SK-N-MC (cell line): ENCODE measurements at places on chromosomes 11 and 22.

GRCh38 chr11:90310210-90310609 is 87.4 kb upstream of the CHORDC1 start:
- DNase-seq = no peak

DNA sequence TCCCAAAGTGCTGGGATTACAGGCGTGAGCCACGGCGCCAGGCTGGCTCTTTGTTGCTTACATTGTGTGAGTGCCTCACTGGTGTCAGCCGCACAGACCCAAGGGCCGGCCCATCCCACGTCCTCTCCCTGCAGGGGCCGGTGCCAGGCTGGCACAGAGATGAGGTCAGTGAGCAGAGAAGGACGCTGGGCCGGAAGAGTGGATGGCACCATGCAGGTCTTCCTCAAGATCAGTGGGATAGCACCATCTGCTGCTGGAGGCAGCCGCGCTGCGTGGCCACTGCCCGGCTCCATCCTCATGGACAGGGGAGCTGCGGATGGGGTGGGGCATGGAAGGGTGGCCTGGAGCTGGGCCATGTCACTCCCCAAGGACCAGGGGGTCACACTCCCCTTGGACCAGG is 22.0 kb upstream of the FGF4 start:
- no peak for DNase-seq

GRCh38 chr11:19326499-19326898 is 85.8 kb upstream of the E2F8 start:
- no peak for DNase-seq

DNA sequence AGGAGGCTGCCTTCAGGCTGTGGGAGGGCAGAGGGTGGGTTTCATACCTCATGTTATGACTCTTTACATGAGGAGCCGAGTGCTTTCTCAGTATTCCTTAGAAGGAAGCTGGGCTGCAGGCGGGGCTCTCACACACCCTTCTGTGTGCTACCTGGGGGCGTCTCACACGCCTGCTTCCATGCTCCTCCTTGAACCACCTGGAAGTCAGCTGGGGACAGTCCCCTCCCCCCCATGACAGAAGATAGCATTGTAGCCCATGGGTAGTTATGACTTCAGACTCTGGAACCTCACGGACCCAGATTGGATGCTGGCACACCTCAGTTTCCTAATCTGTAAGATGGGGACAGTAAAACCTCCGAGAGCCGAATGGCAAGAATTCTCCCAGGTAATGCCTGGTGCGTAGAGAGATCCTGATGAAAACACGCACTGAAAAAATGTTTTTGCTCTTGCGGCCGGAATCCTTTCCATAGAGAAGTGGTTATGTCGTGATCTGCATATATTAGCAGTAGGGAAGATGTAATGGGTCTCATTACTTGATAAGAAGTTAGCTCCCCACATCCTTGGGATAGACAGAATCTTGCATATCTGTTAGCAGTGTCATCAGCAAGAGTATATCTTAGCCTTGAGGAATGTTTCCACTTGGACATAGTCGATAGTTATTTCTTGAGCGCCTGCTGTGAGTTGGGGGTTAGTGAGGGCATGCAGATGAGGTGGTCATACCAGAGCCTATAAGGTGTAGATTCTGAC is 4.9 kb downstream of the DAGLA start:
- DNase-seq = no peak

- DNase-seq = no peak
These were observed 65.7 kb upstream of the LMO1 start for GRCh38 chr11:8329336-8329735.

DNA sequence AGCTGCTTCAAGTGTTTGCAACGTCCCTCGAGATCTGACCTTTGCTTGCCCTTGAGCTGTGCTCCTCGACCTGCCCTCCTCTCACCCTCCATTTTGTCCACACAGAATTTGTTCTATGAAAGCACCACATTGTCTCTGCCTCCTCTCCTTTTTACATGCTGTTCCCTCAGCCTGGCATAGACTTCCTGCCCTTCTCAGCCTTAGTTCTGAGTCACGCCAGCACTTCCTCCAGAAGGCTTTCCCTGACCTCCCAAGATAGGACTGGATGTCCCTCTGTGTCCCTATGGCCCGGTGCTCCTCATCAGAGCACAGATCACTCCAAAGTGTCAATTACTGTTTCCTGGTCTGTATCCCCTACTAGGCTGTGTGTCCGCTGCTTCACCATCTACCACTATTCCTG is 16.2 kb downstream of the JHY start:
- no peak for DNase-seq

GRCh38 chr11:90373971-90374370 is 151.1 kb upstream of the CHORDC1 start:
- DNase-seq = no peak

- no peak for DNase-seq
These were observed 48.8 kb downstream of the CWF19L2 start for GRCh38 chr11:107408762-107409211.

GRCh38 chr22:47811971-47812370 is 1049.5 kb downstream of the TBC1D22A start:
- DNase-seq = no peak

GRCh38 chr11:35387111-35387982 is 32.0 kb downstream of the SLC1A2 start:
- no peak for DNase-seq
